ENCODE measurements at places on chromosomes 1 and 21.
A peak's percentile ranks its signal among the peaks of the same experiment; 100 is the strongest.

DNA sequence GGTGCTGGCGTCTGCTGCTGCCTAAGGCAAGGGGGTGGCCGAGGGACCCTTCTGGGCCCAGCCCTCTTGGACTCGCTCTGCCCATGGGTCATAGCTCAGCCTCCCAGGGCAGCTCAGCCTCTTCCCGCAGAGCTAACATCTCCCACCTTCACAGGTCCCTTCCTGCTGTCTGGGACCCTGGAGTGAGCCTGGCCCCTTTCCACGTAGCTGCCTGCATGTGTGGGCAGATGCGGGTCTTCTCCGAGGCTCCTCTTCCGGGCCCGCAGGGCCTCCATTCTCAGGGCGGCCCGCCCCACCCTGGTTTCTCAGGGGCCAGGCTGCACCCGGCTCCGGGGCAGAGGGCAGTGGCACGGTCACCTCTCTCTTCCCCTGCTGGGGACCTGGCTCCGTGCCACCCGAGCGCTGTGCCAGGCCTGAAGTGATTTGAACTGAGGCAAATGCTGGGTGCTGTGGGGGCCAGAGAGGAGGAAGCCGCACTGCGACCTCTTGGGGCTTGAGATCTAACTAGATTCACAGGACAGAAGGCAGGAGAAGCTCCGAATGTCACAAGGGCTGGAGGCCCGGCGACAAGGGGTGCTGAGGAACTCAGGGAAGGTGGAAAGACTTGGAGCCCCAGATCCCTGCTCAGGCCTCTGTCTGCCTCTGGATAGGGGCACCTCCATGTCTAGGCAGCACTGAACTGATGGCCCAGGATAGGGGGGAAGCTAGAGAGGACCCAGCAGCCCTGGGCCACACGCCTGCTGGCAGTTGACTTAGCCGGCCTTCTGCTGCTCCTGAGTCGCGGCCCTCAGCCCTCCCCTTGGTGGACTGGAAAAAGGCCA is 40.7 kb downstream of the COQ8A start:
- no peak for DNase-seq

- no peak for DNase-seq
Observed at GRCh38 chr1:151936653-151937052, 27.3 kb upstream of the THEM4 start.

GRCh38 chr1:71156590-71156989 is 75.8 kb upstream of the ZRANB2 start:
- DNase-seq = no peak

DNA sequence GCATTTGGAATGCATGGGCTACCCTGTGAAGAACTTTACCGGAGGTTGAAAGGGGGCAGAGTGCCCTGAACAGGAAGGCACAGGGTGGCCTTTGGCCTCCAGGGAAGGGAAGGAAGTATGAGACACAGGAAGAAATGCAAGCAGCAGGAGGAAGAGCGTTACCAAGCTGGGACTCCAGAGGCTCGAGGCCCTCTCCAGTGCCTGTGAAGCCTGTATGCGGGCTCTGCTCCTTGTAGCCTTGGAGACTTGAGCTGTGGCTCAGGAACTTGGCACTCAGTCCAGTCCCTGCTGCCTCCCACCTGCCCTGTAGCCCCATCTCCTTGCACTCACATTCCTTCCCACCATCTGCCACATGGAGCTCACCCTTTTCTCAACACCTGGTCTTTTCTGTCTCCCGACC is 33.5 kb upstream of the RNF19B start:
- no peak for DNase-seq

DNA sequence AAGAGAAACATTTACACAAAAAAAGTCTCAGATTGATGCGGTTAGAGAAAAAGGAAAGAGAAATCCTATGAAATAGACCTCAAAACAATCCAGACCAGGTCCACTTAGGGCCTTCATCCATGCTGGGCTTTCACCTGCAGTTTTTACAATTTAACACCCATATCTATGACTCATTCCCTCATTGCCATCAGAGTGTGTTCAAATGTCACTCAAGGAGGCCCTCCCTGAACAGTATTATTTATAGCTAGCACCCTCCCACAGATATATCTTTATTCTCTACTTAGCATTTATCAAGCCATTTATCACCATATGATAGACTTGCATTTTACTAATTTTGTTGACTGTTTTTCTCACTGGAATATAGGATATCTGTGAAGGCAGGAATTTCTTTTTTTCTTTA is 824 bp upstream of the KRTAP21-3 start:
- DNase-seq = peak; percentile 1

Measured in CD4-positive, alpha-beta T cell treated with Interleukin-2 at 100 ng/mL for 4 hours (primary cell).